M059J (cell line): ENCODE measurements at places on chromosomes 3 and 15. TPM values are rescaled to one million over a fixed set of nuclear protein-coding genes. Genes with fewer than 3 reads are reported as not detected.

MYL3 gene
- 2.6 TPM in 1 of 2 replicates, not detected in the other for total RNA-seq

LRRC57 gene
- total RNA-seq, result 14.8 and 16.8 TPM in 2 replicates

PLOD2 gene
- total RNA-seq, result 240 and 344 TPM in 2 replicates

SLC4A7 gene
- 31.4 and 50.1 TPM in 2 replicates for total RNA-seq

AGBL1 gene
- total RNA-seq, result not detected in 2 replicates

UTS2B gene
- 0.57 and 10.3 TPM in 2 replicates for total RNA-seq

MINAR1 gene
- total RNA-seq, result 0.84 and 2.5 TPM in 2 replicates

C3orf62 gene
- 0.34 and 4.7 TPM in 2 replicates for total RNA-seq

AHSG gene
- not detected in 2 replicates for total RNA-seq

ALPK3 gene
- total RNA-seq, result 0.25 and 1.0 TPM in 2 replicates

IGDCC3 gene
- total RNA-seq, result not detected in 2 replicates

SEMA3G gene
- 0.07 TPM in 1 of 2 replicates, not detected in the other for total RNA-seq

DNA sequence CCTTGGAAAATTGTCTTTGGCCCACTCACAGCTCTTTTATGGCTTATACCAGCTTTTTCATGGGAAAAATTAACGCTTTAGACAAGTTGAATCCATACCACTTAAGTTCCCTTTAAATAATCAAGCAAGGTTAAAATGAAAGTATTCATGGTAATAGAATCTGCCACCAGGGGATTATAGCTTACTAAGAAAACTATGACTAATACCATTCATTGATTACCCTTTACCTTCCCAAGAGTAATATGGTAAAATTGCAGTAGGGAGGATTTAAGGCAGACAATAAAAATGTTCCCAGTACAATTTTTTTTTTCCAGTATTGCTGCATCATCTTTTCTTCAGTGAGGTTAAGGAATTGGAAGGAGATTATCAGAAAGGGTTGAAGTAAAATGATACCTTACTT, 641.1 kb upstream of the NAALADL2 start:
- peak; percentile 38 for DNase-seq

DNA sequence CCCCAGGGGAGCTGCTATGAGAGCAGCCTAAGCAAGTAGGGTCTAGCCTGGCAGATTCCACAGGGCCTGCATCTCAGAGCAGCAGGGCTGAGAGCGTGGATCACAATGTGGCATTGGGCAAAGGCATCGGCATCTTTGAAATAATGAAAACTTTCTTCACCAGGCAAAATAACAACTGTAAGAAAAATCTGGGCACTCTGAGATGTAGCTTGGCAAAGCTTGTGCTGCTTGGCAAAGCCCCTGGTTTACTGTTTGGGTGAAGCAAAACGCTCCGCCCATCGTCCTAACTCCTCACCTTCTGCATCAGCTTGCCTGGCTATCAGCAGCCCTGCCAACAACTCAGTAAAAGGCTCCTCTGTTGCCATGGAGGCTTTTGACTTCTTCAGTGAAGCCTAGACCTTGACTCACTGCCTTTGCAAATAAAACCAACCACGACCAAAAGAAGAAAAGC, 212.8 kb upstream of the EIF1B start:
- peak; percentile 36 for DNase-seq

DNA sequence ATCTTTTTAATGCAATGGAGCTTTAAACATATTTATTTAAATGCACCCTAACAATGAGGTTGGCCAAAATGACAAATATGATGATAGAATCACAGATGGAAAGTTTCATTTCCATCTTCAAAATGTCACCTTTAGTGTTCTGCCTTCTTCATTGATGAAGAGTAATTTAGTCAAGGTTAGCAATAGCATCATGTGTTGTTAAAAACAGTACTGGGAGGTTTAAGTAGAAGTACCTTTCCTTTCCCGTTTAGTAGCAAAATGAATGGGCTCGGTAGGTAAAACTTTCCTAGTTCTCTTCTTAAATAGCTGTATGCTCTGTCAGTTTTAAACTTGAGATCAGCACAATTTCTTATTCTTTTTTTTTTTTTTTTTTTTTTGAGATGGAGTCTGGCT, 35.1 kb downstream of the EIF2AK4 start:
- DNase-seq, result no peak

- no peak for DNase-seq
Observed at GRCh38 chr15:22959321-22960101, 20.7 kb downstream of the CYFIP1 start.

- DNase-seq, result no peak
Observed at GRCh38 chr3:58585994-58586393, 8.8 kb upstream of the FAM107A start.

- DNase-seq, result no peak
Observed at GRCh38 chr15:70227147-70227546, 129.4 kb upstream of the TLE3 start.

DNA sequence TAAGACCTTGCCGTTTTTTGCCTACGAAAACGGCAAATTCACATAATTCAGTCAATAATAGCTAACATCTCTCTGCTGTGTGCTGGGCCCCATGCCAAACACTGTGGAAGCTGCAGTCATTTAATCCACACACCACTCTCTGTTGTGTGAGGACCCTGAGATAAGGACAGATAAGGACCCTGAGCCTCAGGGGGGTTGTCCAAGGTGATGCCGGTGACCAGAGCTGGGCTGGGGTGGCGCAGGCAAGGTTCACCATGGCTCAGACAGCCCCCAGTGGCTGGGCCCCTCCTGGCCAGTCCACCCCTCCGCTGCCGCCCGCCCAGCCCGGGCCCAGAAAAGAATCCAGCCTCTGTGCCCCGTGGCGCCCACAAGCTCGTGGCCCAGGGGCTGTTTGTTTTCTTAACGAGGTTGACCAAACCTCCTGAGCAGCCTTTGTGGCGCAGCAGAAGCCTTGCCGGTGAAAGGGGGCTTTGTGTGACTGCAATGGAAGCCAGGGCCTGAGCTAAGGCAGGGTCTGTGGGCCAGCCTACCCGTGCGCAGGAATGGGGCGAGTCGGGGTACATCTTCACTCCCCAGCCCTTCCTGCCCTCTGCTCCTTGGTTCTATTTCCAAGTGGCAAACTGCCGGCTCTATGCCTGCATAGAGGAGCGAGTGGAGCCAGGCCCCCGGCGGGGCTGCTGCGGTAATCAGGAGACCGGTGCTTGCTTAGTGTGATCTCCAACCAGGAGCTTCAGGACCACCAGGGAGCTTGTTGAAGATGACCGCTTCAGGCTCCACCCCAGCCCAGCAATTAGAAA, 4.4 kb upstream of the SNX22 start:
- no peak for DNase-seq

DNA sequence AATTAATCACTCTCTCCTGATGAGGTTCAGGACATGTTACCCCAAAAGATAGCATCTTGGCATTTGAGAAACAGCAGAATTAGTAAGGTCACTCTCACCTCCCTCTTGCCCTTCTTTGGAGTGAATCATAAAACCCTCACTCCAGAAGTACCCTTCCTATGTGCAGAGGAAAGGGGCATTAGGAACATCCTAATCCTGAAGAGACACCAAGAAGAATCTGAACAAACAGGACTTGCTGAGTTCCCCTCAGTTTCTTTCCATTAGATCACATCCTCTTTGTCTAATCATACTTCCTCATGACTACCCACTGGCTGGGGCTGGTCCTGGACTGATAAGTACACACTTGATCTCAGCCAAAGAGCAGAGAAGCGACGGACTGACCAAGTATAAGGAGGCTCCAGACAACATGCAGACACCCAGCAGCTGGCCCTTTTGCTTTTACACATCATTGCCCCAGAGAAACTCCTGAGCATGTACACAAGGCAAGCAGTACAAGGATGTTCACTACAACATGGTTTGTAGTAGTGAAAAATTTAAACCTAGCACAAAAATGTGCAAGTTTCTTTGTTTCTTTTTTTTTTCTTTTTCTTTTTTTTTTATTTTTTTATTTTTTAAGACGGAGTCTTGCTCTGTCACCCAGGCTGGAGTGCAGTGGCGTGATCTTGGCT, 15.0 kb upstream of the TM6SF1 start:
- DNase-seq, result no peak

GRCh38 chr3:114900908-114901307, 246.2 kb downstream of the ZBTB20 start:
- peak; percentile 5 for DNase-seq

GRCh38 chr3:9222956-9223639, 26.3 kb downstream of the SRGAP3 start:
- no peak for DNase-seq

GRCh38 chr15:89083246-89083645, 5.0 kb upstream of the ABHD2 start:
- DNase-seq, result no peak

GRCh38 chr3:108133048-108133369, 42.2 kb upstream of the CD47 start:
- DNase-seq, result no peak

DNA sequence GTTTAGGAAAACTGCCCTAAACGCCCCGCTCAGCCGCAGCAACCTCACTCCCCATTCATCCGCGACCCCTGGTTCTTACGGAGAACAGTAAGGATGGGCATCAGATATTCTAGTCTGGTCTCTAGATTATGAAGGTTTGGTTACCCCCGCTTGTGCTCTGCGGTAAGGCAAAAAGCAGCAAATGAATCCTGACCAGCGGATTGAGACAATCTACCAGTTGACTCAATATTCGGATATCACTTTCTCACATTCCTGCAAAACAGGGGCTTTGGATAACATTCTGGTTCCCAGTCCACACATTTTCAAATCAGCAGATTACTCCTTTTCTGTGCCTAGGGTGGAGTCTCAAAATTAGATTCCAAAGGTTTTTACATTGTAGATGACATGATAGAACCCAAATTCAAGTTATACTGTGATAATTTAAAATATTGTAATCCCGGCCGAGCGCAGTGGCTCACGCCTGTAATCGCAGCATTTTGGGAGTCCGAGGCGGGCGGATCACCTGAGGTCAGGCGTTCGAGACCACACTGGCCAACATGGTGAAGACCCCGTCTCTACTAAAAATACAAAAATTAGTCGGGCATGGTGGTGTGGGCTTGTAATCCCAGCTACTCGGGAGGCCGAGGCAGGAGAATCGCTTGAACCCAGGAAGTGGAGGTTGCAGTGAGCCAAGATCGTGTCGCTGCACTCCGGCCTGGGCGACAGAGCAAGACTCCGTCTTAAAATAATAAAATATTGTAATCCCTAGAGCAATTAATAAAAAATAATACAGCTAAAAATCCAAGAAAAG, 1.1 kb upstream of the CYFIP1 start:
- DNase-seq, result no peak

GRCh38 chr3:4681301-4681700, 188.2 kb downstream of the ITPR1 start:
- no peak for DNase-seq

DNA sequence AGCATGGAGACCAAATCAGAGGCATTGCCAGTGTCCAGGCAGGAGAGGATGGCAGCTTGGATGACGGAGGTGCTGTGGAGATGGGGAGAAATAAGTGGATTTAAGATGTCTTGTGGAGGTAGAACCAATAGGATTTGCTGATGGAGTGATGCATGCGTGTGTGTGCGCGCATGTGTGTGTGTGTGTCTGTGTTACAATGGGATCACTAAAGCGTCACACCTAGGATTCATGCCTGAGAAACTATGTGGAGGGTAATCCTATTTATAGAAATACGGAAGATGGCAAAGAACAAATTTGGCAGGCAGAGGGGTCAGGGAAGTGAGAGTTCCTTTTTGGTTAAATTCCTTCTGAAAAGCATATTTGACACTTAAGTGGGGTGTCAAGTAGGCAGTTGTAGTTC, 64.8 kb upstream of the ARL8B start:
- DNase-seq, result no peak

DNA sequence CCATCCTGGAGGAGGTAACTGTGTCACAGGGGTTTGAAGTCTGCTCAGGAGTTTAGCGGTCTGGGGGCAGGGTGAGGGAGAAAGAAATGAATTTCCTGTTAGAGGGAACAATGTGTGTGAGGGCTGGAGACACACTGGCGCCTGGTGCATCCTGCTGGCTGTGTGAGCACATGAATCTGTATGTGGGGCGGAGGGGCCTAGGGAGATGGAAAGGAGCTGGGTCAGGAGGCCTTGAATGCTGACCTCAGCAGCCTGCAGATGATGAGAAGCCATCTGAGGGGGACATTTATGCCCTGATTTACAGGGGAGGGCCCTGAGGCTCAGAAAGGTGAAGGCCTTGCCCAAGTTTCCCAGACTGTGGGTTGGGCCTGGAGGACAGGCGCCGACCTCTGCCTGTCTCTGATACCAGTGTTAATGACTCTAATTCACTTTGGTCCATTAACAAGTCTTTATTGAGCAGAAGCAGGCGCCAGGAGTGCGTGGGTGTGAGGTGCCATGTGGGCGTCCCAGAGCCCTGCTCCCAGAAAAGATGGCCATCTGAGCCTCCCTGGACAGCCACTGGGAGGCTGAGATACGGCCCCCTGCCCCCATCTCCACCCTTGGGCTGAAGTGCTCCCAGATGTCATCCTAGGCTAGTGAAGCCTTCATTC, 34.8 kb downstream of the LINGO1 start:
- DNase-seq, result peak; percentile 36

GRCh38 chr3:146470425-146470990, 1.1 kb upstream of the PLSCR2 start:
- DNase-seq, result no peak

GRCh38 chr3:133256787-133257483, 142.9 kb upstream of the BFSP2 start:
- peak; percentile 47 for DNase-seq

- peak; percentile 14 for DNase-seq
Observed at GRCh38 chr15:55320238-55320550, 1.2 kb downstream of the PIGB start.

GRCh38 chr3:30085486-30085885, 520.9 kb upstream of the TGFBR2 start:
- no peak for DNase-seq

DNA sequence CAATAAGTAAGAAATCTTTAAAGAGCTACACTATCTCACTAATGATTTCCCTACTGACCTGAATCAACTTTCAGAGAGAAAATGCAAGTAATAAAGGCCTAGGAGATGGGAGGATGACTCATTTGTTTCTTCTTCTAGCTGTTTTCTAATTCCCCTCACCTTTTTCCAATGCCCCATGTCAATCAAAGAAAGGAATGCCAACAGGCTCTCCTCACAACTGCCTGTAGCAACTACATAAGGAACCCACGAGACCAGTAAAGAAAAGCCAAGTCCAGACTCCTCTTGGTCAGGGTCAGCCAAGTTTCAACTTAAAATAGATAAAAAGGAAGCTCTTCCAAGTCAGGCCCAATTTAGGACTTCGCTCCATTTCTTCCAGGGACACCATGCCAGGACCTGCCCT, 201.9 kb downstream of the TNIK start:
- DNase-seq, result peak; percentile 84

GRCh38 chr3:129723558-129724324, 117.3 kb upstream of the PLXND1 start:
- peak; percentile 62 for DNase-seq

DNA sequence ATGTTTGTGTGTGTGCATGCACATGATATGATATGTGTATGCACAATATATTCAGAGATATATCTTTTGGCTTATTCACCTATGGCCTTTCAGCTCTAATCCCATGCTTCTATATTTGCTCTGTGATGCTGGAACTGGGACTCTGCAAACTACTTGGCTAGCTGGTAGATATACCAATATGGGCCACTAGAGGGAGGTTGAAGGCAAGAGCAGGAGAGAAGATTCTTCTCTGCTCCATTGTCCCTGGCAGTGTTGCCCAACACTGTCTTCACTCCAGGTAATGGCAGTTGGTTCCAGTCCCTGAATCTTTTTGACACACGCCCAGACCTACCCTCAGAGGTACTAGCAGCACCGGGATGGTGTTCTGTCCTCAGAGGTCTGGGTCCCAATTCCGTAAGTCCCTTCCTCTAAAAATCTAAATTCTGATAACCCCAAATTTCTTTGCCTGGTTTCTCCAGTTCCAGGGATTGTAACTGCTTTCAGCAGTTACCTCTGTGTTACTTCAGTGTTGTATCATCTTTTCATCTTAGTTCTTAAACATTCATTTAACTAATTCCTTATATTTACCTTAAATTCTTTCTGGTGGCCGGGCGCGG, 44.7 kb downstream of the GTPBP8 start:
- peak; percentile 67 for DNase-seq
